ENCODE measurements at places on chromosomes 12 and 14.

GRCh38 chr12:121048442-121048841, 9.4 kb upstream of the OASL start:
- no peak for DNase-seq

DNA sequence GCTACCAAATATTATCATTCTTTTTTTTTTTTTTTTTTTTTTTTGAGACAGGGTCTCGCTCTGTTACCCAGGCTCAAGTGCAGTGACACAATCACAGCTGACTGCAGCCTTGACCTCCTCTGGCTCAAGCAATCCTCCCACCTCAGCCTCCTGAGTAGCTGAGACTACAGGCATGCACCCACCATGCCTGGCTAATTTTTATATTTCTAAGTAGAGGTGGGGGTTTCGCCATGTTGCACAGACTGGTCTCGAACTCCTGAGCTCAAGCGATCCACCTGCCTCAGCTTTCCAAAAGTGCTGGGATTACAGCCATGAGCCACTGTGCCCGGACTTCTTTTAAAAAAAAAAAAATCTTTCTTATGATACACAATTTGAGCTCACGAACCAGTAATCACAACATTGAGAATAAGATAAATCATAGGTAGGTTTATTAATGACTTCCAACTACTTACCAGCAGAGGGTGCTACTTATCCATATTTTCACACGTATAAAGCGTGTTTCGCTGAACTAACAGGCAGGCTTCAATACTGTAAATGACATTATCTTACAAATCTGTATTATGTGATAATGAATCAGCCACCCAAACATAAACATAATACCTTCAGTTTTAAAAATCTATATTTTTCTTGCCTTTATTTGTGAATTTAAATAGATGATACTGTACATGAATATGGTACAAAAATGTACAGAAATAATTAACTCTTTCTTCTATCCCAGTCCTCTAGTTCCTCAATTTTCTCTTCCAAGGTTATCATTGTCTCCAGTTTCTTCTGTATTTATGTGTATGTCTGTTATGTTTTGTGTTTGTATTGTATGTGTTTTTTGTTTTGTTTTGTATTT, 42.5 kb upstream of the BCAT1 start:
- DNase-seq, result no peak

DNA sequence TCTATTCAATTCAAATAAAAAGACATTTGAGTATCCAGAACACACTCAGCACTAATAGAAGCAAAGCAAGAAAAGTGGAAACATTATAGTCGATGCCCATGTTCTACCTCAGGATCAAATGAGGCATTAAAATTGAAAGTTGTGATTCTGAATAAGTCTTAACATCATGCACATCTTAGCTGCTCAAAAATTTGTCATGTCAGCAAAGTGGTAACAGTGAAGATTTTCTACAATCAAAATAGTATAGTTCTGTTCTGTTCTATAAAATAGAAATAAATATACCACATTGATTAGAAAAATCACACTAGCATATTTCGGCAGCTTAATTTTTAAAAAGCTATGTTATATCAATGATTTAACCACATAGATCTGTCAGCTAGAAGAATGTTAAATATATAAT, 74.7 kb downstream of the ERGIC2 start:
- no peak for DNase-seq

DNA sequence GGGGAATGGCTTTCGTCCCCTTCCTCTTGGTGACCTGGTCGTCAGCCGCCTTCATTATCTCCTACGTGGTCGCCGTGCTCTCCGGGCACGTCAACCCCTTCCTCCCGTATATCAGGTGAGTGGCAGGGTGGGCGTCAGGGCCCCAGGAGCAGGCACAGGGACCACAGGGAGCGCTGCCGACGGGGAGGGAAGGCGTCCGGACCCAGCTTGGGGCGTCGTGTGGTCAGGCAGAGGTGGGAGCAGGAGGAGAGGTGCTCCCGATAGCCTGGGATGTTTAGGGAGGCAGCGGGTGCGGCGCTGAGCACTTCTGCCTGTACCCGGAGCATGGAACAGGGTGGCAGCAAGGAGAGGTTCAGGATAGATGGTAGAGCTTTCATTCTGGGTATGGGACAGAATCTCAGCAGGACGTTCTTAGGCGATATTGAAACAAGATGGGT, 444 bp downstream of the DRAM1 start:
- DNase-seq, result no peak

GRCh38 chr12:76863005-76863670, 15.7 kb downstream of the CSRP2 start:
- no peak for DNase-seq

- no peak for DNase-seq
Measured at GRCh38 chr12:118925826-118926225, 55.5 kb upstream of the SRRM4 start.

DNA sequence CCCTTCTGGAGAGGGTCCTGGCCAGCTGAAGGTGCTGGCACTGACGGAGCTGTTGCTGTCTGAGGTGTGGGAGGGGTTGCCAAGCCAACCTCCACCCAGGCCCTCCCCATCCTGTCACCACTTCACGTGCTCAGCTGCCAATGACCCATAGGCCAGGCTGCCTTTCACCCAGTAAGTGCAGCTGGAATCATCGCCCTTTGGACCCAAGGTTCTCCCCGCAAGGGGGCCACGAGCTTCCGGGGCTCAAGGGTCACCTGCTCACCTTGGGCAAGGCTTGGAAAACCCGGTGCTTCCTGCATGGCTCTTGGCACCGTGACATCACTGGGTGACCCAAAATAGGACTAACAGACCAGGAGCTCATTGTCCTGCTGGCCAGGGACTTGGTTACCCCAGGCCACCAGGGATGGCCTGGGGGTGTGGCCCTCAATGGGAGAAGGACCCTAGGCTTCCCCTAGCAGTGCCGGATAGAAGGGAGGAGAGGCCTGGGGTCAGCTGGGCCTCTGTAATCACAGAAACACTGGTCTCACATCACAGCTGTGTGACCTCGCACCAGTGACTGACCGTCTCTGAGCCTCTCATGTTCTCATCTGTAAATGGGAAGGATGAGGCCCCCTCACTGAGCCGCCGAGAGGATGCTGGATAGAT, 51.3 kb downstream of the CCDC85C start:
- no peak for DNase-seq

- no peak for DNase-seq
Measured at GRCh38 chr12:119208626-119209061, 29.9 kb downstream of the HSPB8 start.
